Occipital lobe (tissue), 3 donors: ENCODE measurements at places on chromosomes 16 and 17. TPM values are rescaled to one million over a fixed set of nuclear protein-coding genes. Genes with fewer than 3 reads are reported as not detected.

Gene TSPAN10
- total RNA-seq = 0.16 TPM

Gene MPV17L
- 19.3 TPM for total RNA-seq

Gene GNG13
- total RNA-seq = not detected

Gene SGCA
- not detected for total RNA-seq

Gene NAA60
- 12.2 TPM for total RNA-seq

Gene IRX5
- total RNA-seq = 0.16 TPM

Gene NTN3
- 5.8 TPM for total RNA-seq

Gene KRTAP4-9
- total RNA-seq = not detected

Gene MMP2
- 9.4 TPM for total RNA-seq

Gene HEATR9
- not detected for total RNA-seq

Gene KRT222
- total RNA-seq = 3.6 TPM

Gene CMTM2
- not detected for total RNA-seq

Gene MYH2
- total RNA-seq = 0.62 TPM

Gene EVPLL
- not detected for total RNA-seq
